Posterior vena cava (tissue), 2 donors: ENCODE measurements at places on chromosomes 5 and 9. TPM values are rescaled to one million over a fixed set of nuclear protein-coding genes. Genes with fewer than 3 reads are reported as not detected.

The SH3PXD2B gene
- 114 TPM for total RNA-seq

DNA sequence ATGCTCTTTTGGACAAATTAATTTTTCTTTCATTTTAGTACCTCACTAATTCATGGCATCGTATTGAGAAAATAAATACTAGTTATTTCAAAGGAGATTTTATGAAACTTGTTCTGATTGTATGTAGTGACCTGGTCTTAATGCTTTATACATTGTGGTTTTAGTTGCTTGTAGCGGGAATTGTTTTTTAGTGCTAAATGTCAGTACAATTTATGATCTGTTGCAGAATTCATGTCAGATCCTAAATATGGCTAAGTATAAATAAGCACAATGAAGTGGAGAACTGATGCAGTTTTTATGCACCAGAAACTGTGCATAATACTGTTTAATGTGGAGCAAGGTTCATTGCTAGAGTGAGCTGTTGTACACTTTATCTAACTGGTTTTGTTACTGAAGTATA lies 308.8 kb downstream of the PJA2 start:
- DNase-seq: no peak

The FSTL4 gene
- total RNA-seq: 0.46 TPM

- no peak for DNase-seq
These were observed 5.7 kb downstream of the MEGF10 start for GRCh38 chr5:127296321-127296720.

DNA sequence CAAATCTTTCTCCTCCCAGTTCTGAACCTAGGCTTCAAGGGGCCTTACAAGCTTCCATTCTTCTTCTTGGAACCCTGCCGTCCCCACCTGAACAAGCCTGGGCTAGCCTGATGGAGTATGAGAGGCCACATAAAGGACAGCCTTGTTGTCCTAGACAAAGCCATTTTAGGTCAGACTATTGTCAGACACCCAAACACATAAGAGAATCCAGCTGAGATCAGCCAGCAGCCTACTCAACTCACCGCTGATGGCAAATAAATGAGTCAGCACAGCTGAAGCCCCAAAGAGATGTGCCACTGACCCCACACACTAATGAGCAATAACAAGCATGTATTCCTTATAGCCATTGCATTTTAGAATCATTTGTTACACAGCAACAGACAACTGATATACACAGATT lies 33.8 kb downstream of the SVEP1 start:
- DNase-seq: no peak

The ERBIN gene
- 69.5 TPM for total RNA-seq

- no peak for DNase-seq
These were observed 42.2 kb downstream of the PTPN3 start for GRCh38 chr9:109455861-109456260.

The ERCC8 gene
- total RNA-seq: 12.2 TPM

GRCh38 chr9:126398403-126399058 lies 71.9 kb downstream of the MVB12B start:
- DNase-seq: peak; percentile 94

The CD72 gene
- total RNA-seq: 2.8 TPM

The DOCK2 gene
- total RNA-seq: 33.8 TPM

DNA sequence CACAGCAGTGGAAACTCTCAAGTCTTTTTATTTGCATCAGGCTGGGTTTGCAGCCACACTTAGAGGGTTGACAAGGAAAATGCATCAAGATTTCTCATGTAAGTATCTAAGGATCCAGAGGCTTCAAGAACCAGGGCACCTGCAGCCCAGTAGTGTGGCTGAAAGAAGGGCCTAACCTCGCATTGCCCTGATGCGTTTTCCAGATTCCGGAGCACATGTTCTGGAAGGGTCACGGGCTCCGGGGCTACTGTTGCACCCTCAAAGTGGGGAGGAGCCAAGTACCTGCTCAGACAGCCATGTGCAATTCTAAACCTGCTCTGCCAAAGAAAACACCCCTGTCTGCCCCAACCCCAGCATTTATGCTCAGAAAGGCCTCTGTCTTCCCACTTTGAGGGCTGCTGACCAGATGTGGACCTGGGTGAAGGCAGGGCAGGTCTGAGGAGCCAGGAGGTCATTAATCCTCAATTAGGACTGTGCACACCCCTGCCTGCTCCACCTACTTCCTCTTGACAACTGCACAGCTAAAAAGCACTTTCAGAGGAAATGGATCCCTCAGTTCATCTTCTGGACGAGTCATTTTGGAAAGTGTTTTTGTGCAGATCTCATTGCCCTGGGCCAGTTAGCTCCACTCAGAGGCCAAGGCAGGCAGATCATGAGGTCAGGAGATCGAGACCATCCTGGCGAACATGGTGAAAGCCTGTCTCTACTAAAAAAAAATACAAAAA lies 110.7 kb downstream of the SAXO1 start:
- DNase-seq: no peak

- no peak for DNase-seq
These were observed 594.8 kb downstream of the DMRTA1 start for GRCh38 chr9:23041466-23041865.

The IFNA16 gene
- total RNA-seq: not detected

The GPR150 gene
- 0.23 TPM for total RNA-seq

The IFNK gene
- total RNA-seq: not detected

GRCh38 chr9:123982535-123982934 lies 29.0 kb upstream of the LHX2 start:
- DNase-seq: no peak

GRCh38 chr5:57411982-57412381 lies 70.6 kb downstream of the ACTBL2 start:
- DNase-seq: no peak

The RFK gene
- 18.3 TPM for total RNA-seq
